ENCODE measurements at places on chromosomes 5 and 9.

GRCh38 chr9:115193777-115194176 is 75.8 kb upstream of the TNC start:
- no peak overlapping the region for H3K27ac ChIP-seq
- no peak overlapping the region for H3K4me3 ChIP-seq
- no peaks in the 10 kb centered on the region for H3K36me3 ChIP-seq
- DNase-seq = no peak
- peaks cover 22% of the 10 kb centered on the region for H3K27me3 ChIP-seq

DNA sequence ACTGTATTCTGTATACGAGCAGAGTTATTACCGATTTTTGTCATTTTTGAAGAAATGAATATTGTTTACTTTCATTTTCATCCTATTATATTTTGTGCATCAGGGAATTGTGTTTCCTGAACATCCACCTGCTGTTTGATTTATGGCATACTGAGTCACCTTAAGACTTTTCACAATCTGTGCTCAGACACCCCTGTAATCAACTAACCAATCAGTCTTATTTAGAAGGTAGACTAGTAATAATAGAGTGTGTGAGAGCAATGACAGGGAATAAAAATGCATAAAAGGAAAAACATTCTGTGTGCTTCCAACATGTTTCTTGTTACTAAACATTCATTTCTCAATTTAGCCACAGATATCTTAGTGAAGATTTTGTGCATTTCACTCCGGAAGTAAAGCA is 1413.6 kb upstream of the ACO1 start:
- H3K4me1 ChIP-seq = no peaks in the 10 kb centered on the region
- H3K36me3 ChIP-seq = no peaks in the 10 kb centered on the region
- H3K27me3 ChIP-seq = no peaks in the 10 kb centered on the region
- H3K4me3 ChIP-seq = no peak overlapping the region
- no peak overlapping the region for H3K27ac ChIP-seq

DNA sequence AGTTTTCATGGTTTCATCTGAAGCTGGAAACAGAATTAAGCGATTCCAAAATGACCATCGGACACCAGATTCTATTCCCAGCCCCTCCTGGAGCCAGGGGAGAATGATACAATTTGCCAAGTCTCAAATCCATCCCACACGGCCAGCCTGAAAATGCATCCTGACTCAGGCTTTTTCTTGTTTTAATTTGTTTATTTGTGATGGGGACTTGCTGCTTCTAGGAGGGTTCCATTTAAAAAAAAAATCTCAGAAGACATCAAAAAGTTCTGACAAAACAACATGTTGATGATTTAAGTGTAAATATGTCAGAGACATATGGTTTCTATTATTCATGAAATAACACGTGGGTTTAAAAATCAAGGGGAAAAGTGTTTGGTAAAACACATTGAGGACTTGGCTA is 173.2 kb downstream of the GAS1 start:
- H3K27me3 ChIP-seq = no peaks in the 10 kb centered on the region
- no peaks in the 10 kb centered on the region for H3K4me1 ChIP-seq
- no peaks in the 10 kb centered on the region for H3K36me3 ChIP-seq
- DNase-seq = no peak
- no peak overlapping the region for H3K4me3 ChIP-seq

GRCh38 chr5:109191153-109191558 is 218.6 kb downstream of the PJA2 start:
- H3K4me3 ChIP-seq = no peak overlapping the region
- peaks cover 7% of the 10 kb centered on the region for H3K4me1 ChIP-seq
- H3K27me3 ChIP-seq = no peaks in the 10 kb centered on the region
- DNase-seq = peak; percentile 28
- no peak overlapping the region for H3K27ac ChIP-seq
- H3K36me3 ChIP-seq = no peaks in the 10 kb centered on the region
